ENCODE measurements at places on chromosomes 7 and 10.

- DNase-seq: peak; percentile 55
These were observed 39.2 kb downstream of the ENO4 start for GRCh38 chr10:116888380-116889055.

- no peak for DNase-seq
These were observed 16.7 kb downstream of the SKIDA1 start for GRCh38 chr10:21508706-21509331.

GRCh38 chr10:30151581-30152389 lies 92.4 kb upstream of the JCAD start:
- peak; percentile 74 for DNase-seq

DNA sequence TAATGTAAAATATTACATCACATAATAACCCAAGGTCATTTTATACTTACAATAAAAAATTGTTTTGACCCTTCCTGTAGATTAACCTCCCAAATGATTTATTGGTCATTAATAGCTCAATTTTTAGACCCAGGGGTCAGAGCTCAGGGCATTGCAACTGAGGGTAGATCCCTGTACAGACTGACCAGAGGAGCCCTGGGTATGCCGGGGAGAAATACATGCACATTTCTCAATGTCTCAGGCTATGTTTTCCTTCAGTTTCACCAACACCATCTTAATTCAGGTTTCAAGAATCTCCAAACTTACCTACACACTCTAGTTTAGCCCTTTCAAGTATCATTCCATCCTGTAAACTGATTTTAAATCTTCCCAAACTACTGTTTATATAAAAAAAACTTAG lies 46.2 kb downstream of the CALD1 start:
- DNase-seq: no peak

DNA sequence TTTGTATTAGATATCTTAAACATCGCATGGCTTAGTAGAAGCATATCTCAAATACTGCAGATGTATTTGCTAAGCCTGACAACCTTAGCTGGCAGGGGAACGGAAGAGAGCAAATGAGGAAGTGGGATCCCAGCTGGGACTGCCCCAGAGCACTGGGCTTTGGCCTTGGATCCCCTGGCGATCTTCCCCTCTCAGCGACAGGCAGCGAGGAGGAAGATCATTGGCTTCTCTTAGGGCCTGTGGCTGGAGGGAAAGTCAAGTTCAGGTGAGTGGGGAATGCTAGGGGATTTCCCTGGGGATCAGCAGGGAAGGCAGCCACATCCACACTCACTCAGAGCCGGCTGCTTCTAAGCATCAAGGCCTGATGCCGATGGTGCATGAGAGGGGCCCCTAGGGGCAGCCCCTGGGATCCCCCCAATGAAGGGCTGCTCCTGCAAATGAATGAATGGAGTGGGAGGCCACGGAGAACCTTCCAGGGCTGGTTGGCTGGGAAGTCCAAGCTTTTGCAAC lies 42.0 kb downstream of the LYZL2 start:
- peak; percentile 37 for DNase-seq

- no peak for DNase-seq
These were observed 35.9 kb downstream of the HIPK2 start for GRCh38 chr7:139741789-139742344.

DNA sequence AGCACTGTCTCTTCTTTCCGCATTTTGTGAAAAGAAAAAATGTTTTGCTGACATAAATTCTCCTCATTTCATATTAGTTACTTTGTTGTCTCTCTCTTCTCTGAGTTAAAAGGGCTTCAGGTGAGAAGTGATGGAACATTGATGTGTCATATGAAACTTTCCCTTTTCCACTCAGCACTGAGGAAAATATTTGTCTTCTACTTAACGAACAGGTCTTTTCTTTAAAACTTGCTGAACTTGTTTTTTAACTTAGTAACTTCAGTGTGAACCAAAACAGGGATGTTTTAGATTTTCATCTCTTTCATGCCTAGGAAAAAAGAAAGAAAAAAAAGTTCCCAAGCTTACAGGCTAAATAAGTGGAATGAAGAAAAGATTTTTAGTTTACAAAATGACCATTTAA lies 19.0 kb upstream of the TSPAN12 start:
- no peak for DNase-seq

GRCh38 chr10:18523858-18524257 lies 127.5 kb downstream of the NSUN6 start:
- DNase-seq: no peak

- DNase-seq: no peak
These were observed 84.3 kb upstream of the CACNA2D1 start for GRCh38 chr7:82527851-82528250.

GRCh38 chr10:78931321-78932053 lies 137.3 kb upstream of the ZMIZ1 start:
- peak; percentile 77 for DNase-seq

DNA sequence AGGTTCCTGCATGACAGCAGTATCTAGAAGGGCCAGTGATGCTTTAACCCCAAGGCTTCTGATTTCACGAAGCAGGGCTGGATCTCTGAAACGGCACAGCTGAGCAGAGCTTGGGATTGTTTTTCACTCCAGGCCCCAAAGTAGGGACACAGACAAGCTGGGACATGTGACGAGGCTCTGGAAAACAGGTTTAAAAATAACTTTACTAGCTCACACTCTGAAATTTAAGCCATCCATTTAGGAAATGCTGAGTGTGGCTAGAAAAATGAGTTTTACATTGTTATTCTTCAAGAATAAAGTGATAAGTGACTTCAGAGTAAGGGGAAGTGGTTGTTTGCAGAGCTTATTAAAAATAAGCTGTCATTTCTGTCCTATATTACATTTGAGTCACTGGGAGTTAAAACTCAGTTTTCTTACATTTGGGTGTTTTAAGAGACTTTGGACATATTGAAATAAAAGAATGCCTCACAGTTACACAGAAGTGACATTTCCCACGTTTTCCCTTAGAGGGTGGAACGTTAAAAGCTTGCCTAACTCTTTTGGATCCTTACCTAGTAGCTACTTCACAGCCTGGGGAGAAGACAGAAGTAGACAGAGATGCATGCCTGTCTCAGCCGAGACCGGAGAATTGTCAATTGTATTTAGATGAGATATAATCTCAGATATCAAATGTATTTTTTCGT lies 107.8 kb downstream of the GALNT17 start:
- no peak for DNase-seq

GRCh38 chr10:71565284-71566000 lies 154.1 kb downstream of the C10orf105 start:
- DNase-seq: no peak

DNA sequence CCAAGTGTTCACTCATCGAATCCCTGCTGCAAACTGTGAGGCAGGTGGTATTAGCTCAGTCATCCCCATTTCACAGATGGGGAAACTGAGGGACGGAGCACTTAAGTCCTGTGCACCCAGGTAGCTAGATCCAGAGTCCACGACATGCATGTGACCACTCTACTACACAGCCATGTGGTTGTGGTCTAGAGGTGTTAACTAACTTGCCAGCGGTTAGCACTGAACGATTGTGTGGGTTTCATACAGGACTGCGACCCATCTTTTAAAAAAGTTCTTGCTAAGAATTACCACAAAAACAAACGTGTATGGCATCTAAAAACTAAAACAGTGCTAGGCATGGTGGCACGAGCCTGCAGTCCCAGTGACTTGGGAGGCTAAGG lies 16.1 kb upstream of the ABCC2 start:
- no peak for DNase-seq

DNA sequence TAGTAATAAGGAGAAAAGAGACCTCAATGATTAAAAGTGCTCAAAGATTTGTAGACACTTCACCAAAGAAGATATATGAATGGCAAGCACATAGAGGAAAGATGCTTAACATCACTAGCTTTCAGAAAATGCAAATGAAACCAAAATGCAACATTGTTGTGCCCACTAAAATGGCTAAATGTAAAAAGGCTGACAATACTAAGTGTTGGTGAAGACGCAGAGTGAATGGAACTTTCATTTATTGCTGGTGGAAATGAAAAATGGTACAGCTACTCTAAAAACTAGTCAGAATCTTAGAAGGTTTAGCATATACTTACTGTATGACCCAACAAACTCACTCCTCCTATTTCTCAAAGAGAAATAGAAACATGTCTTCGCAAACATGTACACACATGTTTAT lies 212.9 kb upstream of the PITRM1 start:
- no peak for DNase-seq

- no peak for DNase-seq
These were observed 9.2 kb upstream of the TMEM225B start for GRCh38 chr7:99588868-99589267.

DNA sequence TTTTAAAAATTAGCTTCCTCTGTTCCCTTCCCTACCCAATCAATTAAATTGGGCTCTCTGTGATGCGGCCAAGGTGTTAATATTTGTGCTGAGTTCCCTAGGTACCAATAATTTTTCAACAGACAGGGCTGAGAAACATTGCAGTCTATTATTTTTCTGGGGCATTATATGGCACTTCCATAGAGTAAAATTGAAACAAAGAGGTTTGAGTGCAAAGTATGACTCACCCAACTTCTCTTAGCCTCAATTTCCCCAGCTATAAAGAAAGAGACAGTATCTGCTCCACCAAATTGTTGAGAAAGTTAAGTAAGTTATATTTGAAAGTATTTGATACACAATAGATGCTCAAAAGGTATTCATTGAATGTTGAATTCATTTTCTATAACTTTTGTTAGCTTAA lies 74.9 kb downstream of the TES start:
- no peak for DNase-seq

GRCh38 chr10:119298810-119299209 lies 91.4 kb downstream of the GRK5 start:
- DNase-seq: no peak

DNA sequence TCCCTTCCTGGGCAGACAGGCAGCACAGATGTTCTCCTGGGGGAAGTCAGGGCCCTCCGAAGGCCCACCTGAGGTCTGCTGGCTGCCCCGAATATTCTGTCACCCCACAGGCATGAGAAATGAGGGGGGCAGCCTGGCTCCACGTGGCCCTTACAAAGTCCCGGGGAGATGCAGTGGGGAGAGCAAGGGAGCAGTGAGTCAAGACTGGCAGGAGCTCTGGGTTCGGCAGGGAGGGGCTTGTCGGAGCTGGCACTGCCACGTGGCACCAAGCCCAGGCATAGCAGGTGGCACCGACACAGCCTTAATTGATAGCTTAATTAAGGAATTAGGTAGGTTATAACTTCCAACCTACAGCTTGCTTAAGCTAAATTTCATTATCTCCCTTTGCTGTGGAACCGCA lies 163.9 kb downstream of the USP6NL start:
- no peak for DNase-seq

- DNase-seq: no peak
These were observed 12.1 kb upstream of the PLAU start for GRCh38 chr10:73898730-73899410.

DNA sequence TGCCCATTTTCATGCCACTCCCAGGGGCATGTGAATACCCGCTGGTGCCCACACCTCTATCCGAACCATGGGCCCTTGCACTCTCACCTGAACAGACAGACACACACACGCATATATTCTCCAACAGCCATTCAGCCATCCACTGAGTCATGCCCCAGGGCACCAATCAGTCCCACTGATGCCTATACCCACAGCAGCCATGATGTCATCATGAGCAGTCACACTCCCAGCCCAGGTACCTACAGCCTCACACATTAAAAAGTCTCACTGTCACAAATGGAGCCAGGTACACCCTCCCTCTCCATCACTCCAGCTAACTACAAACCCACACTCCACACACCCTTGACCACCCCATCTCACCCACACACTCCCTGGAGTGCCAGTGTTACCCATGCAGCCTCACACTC lies 12.2 kb downstream of the VSIR start:
- DNase-seq: no peak

GRCh38 chr7:128829391-128830166 lies 627 bp upstream of the FLNC start:
- no peak for DNase-seq

GRCh38 chr10:101351017-101351416 lies 2.9 kb upstream of the BTRC start:
- DNase-seq: no peak

GRCh38 chr7:95715274-95715673 lies 57.1 kb upstream of the DYNC1I1 start:
- DNase-seq: no peak

DNA sequence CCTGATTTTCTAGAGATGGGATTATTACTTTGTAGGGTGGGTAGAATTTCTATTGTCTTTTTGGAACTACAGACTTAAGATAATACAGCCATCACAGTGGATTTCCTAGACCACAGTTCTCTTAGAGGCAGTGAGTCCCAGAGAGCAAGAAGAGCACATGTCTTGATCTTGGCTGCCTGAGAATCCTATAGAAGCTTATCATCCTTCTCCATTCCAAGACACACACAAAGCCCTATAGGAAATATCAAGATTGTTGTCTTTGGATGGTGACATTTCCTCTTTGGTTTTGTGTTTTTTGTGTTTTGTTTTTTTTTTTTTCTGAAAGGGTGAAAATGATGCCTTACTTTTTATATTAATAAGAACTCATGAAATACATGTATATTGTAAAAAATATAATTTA lies 143.1 kb downstream of the AHR start:
- no peak for DNase-seq

DNA sequence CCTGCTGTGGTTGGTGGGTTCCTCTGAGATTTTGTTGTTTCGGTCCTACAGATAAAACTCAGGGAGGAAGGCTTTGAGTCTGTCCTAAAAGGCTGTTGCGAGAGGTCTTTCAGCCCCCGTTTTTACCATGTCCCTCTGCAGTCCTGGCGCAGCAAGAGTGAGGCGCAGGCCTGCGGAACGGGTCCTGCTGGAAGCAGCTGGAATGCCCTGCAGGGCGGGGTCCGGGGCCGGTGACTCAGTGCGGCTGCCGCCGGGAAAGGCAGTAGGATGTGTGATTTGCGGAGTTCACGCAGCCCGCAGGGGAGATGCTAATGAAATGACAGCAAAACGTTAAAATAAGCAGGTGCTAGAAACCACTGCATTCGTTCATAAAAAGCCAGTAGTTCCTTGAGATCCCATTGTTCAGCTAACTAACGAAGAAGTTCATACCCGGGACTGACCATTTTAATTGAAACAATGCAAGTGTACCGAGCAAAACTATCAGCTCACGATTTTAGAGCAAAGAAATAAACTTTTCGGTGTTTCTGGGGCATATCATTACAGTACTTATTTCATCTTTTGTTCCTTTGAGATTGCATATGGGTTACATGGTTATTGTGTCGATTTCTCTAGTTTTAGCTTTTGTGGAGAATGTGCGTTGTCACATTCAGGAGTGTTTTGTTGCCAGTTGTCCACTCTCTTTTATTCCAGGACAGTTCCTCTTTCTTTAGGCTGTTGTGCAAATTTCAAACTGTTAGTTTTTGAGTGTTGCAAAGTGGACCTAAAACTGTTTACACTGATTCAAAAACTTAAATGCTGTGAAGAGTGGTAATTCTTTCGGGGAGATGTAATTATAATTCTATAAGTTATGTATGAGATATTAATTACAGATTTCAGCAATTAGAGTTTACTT lies 783 bp downstream of the ANLN start:
- peak; percentile 72 for DNase-seq
